Central memory CD8-positive, alpha-beta T cell (primary cell): ENCODE measurements at places on chromosomes 3 and 15.

- no peaks in the 10 kb centered on the region for H3K4me1 ChIP-seq
- no peak overlapping the region for H3K4me3 ChIP-seq
- no peak overlapping the region for H3K27ac ChIP-seq
Measured at GRCh38 chr15:49905221-49905620, 213.8 kb downstream of the ATP8B4 start.

- H3K4me3 ChIP-seq: no peak overlapping the region
- DNase-seq: no peak
- H3K4me1 ChIP-seq: peaks cover 24% of the 10 kb centered on the region
- peaks cover 7% of the 10 kb centered on the region for H3K36me3 ChIP-seq
- no peak overlapping the region for H3K27ac ChIP-seq
- H3K27me3 ChIP-seq: no peaks in the 10 kb centered on the region
Measured at GRCh38 chr3:56894881-56895431, 93.2 kb upstream of the ARHGEF3 start.

- no peak overlapping the region for H3K4me3 ChIP-seq
- H3K4me1 ChIP-seq: no peaks in the 10 kb centered on the region
- DNase-seq: no peak
- no peaks in the 10 kb centered on the region for H3K36me3 ChIP-seq
Measured at GRCh38 chr3:103057003-103057402, 622.2 kb downstream of the ZPLD1 start.

DNA sequence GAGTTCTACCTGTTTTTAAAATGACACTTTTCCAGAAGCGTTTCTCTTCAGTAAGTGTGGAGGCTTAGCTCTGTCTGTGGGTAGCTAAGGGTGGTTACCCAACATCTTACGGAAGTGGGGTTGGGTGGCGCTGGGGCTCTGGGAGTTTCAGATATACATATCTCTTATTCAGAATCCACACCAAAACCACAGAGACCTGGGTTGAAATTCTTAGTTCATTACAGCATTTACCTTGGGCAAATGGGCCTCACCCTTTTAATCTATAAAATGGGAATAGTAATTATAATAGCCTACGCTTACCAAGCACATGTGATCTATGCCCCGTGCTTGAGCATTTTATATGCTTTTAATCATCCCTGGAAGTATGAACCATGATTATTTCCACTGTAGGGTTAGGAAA lies 9.4 kb downstream of the PTPRG start:
- H3K27ac ChIP-seq: no peak overlapping the region
- H3K27me3 ChIP-seq: no peaks in the 10 kb centered on the region
- no peak overlapping the region for H3K4me3 ChIP-seq
- DNase-seq: no peak
- H3K36me3 ChIP-seq: peaks cover 2% of the 10 kb centered on the region
- no peaks in the 10 kb centered on the region for H3K4me1 ChIP-seq

GRCh38 chr3:125317761-125318160 lies 57.4 kb downstream of the ZNF148 start:
- DNase-seq: no peak
- H3K27ac ChIP-seq: no peak overlapping the region

DNA sequence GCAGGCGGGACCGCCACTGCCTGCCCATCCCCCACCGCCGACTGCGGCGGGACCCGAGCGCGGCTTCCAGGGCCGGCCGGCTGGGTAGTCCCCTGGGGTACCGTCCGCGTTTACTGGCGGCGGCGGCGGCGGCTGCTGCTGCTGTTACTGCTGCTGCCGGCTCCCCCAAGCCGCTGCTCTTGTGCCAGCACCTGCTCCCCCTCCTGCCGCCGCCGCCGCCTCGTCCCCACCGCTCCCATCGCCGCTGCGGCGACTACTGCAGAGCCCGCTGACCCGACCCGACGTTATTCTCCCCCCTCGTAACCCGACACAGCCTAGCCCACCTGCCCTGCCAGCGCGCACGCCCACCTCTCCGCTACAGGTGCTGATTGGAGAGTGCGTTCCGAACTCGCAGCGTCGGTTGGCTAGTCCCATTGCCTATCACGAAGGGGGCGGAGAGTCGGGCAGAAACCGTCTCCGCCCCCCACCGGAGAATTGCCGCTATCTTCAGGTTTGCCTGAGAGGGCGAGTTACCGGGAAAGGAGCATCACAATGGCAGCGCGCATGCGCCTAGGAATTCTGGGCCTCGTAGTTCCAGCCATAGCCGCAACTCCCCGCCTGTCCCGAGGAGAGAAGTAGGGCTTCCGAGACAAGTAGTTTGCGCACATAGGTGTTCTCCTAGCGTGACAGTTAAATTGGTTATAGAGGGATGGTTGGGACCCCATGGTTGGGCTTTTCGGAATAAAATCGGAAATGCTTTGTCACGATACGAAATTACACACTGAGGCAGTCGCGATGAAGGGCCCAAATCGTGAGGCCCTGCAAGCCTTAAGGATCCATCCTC lies at the start of gene TTBK2:
TSS of gene TTBK2 (minus strand) at position 260 of the 823 bp plus-strand sequence. CDS start 42,161 bp downstream, outside the sequence.
- no peaks in the 10 kb centered on the region for H3K27me3 ChIP-seq
- H3K4me3 ChIP-seq: peak within 1 kb of the TSS; percentile 93
- peak within 1 kb of the TSS; percentile 89 for H3K27ac ChIP-seq
- peaks cover 20% of the 10 kb centered on the region for H3K4me1 ChIP-seq
- peaks cover 9% of the 10 kb centered on the region for H3K36me3 ChIP-seq
